ENCODE measurements at places on chromosomes 1 and 21. TPM values are rescaled to one million over a fixed set of nuclear protein-coding genes. Genes with fewer than 3 reads are reported as not detected.

DNA sequence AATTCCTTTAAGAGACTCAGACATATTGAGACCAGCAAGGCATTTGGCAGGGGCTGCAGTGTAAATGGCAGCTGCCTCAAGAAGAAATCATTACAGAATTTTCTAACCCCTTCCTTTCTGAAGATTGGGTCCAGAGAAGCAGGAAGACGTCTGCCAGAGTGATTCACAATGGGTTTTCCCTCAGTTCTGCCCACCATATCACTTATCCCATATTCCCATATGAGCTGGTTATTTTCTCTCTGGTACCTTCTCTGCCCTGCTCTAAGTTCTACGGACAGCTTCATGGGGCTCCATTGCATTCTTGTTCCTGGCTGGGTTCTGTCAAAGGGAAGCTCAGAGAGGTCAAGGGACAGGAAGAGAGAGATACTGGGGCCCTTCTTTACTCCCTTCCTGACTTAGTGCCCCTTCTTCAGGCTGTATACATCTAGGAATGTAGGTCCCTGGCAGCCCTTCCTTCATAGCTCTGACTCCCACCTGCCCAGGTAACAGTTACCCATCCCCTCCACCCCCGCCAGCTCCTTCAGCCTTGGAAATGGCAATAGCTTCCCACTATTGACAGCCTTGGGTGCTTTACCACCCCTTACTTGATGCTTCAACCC is 420.6 kb upstream of the DAB1 start:
- DNase-seq: no peak

- DNase-seq: no peak
These were observed 41.0 kb upstream of the DR1 start for GRCh38 chr1:93304716-93305138.

The ZNF644 gene
- 26.4 TPM for polyA plus RNA-seq

The UBIAD1 gene
- 4.9 TPM for polyA plus RNA-seq

The TNFRSF14 gene
- 19.3 TPM for polyA plus RNA-seq

DNA sequence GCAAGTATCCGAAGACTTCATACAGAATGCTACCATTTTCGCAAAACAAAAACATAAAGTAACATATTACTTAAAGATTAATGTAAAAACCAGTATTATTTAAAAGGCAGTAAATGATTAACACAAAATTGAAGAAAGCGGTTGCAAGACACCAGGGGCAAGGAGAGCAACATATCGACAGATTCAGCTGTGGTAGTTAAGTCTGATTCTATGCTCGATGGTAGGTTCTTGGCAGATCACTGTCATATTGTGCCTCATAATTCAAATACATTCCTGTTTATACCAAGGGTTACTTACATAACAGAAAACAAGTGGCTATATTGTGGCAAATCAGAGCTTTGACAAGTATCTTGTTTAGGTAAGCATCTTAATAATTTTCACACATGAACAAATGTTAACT is 37.7 kb downstream of the NRIP1 start:
- DNase-seq: no peak

GRCh38 chr1:21255284-21255942 is 34.9 kb downstream of the ECE1 start:
- peak; percentile 88 for DNase-seq

DNA sequence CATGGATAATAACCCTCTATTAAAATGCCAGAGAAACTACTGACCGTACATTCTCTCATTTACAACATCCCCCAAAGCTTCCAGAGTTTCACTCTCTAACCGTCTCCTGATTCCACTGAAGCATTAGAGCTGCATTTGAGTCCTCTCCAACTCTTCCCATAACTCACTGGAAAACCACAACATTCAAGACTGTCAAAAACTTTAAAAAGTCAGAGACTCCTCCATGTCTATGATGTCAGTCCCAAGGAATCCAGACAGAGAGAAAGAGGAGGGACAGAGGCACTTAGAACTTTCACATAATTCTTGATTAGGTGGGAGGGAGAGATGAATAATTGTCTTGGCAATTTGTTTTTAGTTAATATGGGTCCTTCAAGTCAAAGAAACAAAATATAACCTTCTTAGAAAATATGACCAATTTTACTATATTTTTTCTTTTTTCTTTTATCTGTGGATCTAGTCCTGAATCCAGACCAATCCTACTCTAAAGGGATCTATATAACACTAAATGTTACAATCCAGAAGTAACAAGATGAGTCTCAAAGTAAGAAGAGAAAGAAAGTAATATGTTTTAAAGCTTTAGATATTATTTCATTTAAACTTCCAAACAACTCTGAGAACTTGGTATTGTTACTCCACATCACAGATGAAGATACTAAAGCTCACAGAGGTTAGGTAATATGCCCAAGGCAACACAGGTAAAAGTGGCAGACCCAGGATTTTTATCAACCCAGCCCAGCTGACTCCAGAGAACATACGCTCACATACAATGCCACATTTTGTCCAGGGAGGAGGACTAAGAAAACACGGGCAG is 23.8 kb downstream of the OTUD7B start:
- no peak for DNase-seq

The FAM78B gene
- polyA plus RNA-seq: 1.4 TPM

DNA sequence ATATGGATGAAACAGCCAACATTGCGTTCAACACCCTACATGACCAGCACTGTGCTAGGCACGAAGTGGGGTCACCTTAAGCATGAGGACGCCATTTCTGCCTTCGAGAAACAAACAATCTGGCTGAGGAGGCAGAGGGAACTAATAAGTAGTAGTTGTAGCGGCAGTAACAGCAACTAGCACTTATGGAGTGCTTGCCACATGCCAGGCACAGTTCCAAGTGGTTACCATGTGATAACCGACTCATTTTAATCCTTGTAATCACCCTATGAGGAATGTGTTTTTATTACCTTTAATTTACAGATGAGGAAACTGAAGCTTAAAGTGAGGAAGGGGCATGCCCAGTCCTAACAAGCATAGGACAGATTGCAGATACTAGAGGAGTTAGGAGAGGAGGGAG is 33.7 kb downstream of the KCND3 start:
- no peak for DNase-seq

GRCh38 chr1:111605576-111605975 is 14.0 kb upstream of the RAP1A start:
- no peak for DNase-seq

- no peak for DNase-seq
These were observed 354.3 kb upstream of the USP24 start for GRCh38 chr1:55569417-55569816.

- DNase-seq: no peak
These were observed 28.6 kb upstream of the ZNF697 start for GRCh38 chr1:119676571-119677206.

The KRTAP10-10 gene
- polyA plus RNA-seq: not detected

- no peak for DNase-seq
These were observed 20.6 kb upstream of the SCCPDH start for GRCh38 chr1:246703581-246703980.

DNA sequence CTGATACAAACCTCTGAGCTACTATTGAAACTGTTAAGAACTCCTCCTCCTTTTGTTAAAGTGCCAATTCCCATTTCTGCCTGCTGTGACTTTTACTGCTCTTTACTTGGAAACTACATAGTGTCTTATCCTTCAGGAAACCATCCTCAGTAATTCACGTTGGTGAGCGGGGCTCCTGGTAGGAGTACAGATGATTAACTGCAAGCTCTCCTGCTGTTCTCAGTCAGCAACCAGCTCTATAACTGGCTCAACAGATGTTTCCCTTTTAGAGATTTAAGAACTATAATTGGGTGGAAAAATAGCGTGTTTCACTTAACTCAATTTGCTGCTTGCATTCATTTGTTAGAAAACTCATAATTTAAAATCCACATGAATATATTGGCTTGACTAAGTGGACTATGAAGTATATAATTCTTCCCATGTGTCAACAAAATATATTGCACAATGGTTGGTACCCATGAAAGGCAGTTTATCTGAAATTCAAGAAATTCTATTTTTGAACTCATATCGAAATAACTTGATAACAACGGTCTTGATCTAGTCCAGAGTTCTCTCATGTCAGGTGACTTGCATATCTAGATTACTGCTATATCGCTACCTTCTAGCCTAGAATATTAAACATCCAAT is 574.0 kb downstream of the KCNT2 start:
- no peak for DNase-seq

DNA sequence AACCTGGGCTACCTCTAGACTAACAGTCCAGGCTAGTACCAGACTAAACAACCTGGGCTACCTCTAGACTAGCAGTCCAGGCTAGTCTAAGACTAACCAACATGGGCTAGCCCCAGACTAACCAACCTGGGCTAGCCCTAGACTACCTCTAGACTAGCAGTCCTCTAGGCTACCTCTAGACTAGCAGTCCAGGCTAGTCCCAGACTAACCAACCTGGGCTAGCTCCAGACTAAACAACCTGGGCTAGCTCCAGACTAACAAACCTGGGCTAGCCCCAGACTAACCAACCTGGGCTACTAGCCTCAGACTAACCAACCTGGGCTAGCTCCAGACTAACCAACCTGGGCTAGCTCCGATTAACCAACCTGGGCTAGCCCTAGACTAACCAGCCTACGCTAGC is 2.0 kb downstream of the TFF2 start:
- DNase-seq: no peak

DNA sequence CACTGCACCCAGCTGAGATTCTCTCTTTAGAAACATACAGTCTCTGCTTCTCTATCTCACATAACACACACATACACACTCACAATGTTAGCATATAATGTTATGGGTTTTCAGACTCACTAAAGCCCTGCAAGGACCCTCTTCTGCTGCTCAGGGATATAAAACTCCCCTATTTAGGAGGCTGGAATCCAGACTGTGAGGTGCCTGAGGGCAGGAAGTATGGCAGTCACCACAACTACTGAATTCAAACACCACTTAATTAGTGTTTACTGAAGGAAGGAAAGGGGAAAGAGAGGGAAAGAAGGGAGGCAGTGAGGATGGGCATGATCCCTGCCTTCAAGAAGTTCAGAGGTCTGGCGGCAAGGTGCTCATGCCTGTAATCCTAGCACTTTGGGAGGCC is 7.8 kb upstream of the CDK18 start:
- no peak for DNase-seq

The RHBDL2 gene
- polyA plus RNA-seq: 0.51 TPM

The CNST gene
- polyA plus RNA-seq: 6.6 TPM

GRCh38 chr21:16324630-16325029 is 594.8 kb downstream of the USP25 start:
- DNase-seq: no peak

- DNase-seq: no peak
These were observed 633.5 kb downstream of the KIF26B start for GRCh38 chr1:245788269-245788668.

GRCh38 chr1:194117582-194117981 is 931.2 kb upstream of the B3GALT2 start:
- no peak for DNase-seq

The CAMK1G gene
- not detected for polyA plus RNA-seq

DNA sequence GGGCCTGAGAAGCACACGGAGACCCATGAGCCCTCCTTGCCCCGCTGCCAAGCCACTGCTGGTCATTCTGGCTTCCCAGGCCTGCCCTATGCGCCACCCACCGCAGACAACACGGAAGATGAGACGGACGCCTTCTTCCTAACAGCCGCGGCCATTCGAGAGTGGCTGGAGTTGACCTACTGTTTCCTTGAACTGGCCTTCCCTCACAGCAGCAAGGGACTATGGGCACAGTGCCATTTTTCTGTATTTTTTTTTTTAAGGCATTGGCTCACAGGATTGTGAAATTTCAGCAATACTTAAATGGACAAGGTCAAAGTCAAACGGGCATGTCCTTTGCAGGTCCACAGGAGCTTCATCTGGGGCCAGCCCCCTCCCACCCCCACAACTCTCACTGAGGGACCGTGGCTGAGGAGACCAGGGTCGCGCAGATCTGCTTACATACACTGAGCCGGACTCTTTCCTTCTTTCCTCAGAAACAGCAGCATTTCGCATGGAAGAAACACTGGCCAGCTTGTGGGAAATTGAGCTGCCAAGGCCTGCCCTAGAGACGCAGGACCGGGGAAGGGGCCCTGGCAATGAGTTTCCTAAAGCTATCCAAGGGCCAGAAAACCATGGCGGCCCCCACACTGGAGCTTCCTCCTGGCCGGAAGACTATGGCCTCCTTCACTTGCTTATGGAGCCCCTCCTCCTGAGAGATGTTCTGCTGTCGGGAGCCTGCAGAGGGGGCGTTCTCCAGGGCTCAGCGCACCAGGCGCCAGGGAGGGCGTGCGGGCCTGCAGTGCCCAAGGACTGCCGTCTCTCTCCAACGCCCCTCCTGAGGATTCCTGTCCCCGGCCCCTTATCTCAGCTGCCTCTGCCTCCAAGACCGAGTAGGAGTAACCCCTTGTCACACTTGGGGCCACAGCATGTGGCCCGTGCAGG is 98.9 kb downstream of the PGBD5 start:
- DNase-seq: no peak

The TCHH gene
- 0.01 TPM for polyA plus RNA-seq

- no peak for DNase-seq
These were observed 268.2 kb upstream of the SGIP1 start for GRCh38 chr1:66265796-66266195.

DNA sequence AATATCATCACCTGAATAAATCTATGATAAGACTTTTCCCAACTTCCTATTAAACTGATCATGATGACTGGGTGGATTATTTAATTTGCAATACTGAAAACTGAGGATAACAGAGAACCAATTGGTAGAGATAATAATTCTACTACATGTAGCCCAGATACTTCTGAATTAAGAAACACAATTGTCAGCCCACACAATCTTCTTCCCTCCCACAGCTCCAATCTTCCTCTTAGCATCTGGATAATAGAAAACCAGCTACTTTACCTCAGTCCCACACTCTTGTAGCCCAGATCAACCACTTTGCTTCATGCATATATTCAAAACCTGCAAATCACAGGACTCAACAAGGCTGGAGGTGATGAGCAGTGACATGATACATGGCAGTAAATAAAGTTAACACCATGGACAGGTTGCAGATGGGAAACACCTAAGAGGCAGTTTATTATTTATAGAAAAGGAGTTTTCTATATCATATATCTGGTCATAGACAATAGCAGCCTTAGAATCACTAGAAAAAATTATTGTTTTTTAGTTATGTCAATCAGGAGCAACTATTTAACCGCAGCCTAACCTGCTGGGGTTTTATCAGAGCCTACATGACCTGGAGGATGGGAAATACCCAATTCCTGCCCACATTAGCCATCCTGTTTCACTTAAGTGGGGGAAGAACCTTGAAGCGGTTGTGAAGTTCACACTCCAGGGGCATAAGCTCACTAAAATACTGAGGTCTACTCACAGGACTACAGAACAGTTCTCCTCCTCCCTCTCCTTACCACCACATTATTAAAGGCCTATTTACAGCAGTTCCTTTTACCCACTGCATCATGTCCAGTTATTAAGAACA is 16.7 kb downstream of the FRRS1 start:
- no peak for DNase-seq

GRCh38 chr1:197393772-197394171 is 125.7 kb downstream of the CRB1 start:
- no peak for DNase-seq

The FNBP1L gene
- polyA plus RNA-seq: 10.7 TPM

The ATP13A2 gene
- 10.9 TPM for polyA plus RNA-seq

GRCh38 chr1:220990427-220991339 is 111.4 kb downstream of the HLX start:
- DNase-seq: no peak

The CD247 gene
- polyA plus RNA-seq: 0.66 TPM

GRCh38 chr21:15301014-15301413 is 236.2 kb upstream of the NRIP1 start:
- no peak for DNase-seq

- DNase-seq: no peak
These were observed 143.6 kb downstream of the SLC45A1 start for GRCh38 chr1:8461351-8462110.

- no peak for DNase-seq
These were observed 14.4 kb upstream of the SCCPDH start for GRCh38 chr1:246709835-246710234.

GRCh38 chr1:39850606-39851216 is 32.6 kb downstream of the TRIT1 start:
- DNase-seq: no peak

- no peak for DNase-seq
These were observed 53.5 kb upstream of the CLDN14 start for GRCh38 chr21:36533468-36533848.
